HT-29 (cell line): ENCODE measurements at places on chromosomes 7 and 10. TPM values are rescaled to one million over a fixed set of nuclear protein-coding genes. Genes with fewer than 3 reads are reported as not detected.

Gene CALML5
- 0.71 and 1.7 TPM in 2 replicates for total RNA-seq

Gene FRMPD2
- total RNA-seq, result not detected in 2 replicates

DNA sequence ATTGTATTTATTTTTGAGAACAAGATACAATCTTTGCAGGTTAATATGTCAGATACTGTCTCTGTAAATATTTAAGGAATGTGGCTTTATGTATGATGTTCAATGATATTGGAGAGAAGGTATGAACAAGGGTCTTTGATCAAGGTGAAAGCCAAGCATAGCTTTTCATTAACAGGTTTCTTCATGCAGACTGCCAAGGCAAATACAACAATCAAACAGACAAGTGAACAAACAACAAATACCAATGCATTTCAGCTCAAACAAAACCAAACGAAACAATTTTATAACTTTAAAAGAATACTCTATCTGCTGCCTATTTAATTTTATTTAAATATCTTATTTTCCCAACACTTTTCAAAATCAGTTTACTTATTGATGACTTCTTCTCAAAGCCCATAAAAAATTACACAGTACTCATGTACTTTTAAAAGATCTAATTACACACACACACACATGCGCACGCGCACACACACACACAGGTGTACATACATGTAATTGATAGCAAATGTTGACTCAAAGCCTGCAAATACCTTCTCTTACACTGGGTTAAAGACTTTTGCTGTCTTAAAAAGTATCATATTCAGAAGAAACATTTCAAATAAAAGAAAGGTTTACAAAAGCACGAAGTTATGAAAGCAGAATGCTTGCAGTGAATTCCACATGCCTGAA, 201.1 kb upstream of the CCDC6 start:
- no peak for DNase-seq

DNA sequence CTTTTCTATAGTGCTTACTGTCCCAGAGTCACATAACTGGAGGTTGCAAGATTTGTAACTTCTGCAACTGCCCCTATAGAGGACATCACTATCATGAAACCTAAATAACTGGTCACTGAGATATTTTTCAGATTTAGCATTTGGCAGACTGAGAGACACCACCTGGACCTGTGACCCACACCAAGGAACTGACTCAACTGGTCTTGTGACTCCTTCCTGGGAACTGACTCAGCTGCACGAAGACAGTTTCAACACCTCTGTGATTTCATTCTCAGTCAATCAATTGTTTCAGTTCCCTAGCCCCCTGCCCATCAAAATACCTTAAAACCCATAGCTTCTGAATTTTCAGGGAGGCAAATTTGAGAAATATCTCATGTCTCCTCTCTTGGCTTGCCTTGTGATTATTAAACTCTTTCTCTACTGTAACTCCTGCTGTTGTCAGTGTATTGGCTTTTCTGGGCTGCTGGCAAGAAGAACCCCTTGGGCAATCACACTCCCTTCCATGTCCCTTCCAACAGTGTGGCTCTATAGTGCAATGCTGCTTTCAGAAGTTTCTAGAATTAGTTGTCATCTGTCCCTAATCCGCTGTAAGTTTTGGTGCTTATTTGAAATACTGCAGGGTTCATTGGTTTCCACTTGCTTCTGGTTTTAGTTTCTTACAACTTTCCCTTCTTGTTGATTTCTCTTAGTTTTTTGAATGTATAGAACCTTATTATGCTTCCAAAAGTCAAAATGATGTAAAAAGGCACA, 127.8 kb upstream of the ADCY1 start:
- DNase-seq, result no peak

DNA sequence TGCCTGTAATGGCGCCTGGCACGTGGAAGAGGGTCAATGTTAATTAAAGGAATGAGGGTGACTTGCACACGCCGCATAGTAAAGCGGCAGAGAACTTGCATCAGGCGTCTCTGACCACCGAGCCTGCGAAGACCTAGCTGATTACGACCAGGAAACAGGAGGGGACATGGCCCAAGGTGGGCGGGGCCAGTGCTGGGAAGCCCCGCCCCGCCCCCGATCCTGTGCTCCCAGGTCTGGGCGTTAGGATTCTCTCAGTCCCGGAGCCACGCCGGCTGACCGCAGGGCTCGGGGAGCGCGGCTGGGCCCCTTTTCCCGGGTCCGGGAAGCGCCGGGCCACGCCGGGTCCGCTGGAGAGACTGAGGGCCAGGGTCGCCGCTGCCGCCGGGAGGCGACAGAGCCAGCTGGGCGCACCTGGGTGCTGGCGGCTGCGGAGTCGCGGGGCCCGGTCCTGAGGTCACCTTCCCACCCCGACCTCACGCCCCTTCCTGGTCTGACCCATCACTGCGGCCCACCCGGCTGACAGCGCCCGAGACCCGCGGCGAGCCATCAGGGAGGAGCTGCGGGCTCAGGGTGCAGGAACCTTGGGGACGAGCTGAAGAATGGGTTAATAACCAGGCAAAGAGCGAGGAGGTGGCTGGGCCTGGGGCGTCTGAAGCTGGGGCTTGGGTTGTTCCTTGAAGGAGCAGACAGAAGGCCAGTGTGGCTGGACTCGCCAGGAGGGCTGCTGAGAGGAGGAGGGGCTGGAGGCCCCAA, 23.0 kb upstream of the GRID1 start:
- no peak for DNase-seq

GRCh38 chr10:42111661-42112330, 526.6 kb downstream of the ZNF33B start:
- no peak for DNase-seq

Gene SSC4D
- 2.2 and 2.9 TPM in 2 replicates for total RNA-seq

Gene SKIDA1
- total RNA-seq, result not detected in 2 replicates

GRCh38 chr10:12960334-12960898, 41.1 kb downstream of the CCDC3 start:
- DNase-seq, result no peak

Gene IL15RA
- total RNA-seq, result 12.4 and 14.1 TPM in 2 replicates

- DNase-seq, result no peak
These were observed 61.4 kb upstream of the SKAP2 start for GRCh38 chr7:26925768-26926167.

GRCh38 chr10:105252911-105253310, 611.8 kb downstream of the SORCS3 start:
- no peak for DNase-seq

DNA sequence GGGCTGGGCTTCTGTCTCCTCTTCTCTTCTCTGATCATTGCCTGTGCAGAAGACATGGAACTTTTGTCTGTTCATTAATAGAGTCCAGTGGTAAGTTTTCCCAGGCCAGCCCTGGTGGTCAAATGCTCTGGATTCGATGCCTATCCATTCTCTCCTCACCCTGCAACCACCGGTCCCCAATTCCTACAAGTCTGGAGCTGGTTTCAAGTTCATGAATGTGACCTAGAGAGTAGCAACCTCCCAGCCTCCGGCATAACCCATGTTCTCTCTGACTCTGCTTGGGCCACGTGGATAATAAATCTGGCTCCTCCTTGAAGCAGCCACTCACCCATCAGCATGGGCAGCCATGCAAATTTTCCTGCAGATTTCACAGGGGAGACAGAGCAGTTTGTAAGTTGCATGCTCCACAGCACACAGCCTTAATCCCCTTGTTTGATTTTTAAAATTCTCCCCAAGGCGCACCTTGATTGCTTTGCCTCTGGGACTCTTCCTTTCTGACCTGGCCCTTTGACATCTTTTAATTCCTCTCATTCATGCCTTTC, 37.3 kb upstream of the PDZD8 start:
- DNase-seq, result no peak

DNA sequence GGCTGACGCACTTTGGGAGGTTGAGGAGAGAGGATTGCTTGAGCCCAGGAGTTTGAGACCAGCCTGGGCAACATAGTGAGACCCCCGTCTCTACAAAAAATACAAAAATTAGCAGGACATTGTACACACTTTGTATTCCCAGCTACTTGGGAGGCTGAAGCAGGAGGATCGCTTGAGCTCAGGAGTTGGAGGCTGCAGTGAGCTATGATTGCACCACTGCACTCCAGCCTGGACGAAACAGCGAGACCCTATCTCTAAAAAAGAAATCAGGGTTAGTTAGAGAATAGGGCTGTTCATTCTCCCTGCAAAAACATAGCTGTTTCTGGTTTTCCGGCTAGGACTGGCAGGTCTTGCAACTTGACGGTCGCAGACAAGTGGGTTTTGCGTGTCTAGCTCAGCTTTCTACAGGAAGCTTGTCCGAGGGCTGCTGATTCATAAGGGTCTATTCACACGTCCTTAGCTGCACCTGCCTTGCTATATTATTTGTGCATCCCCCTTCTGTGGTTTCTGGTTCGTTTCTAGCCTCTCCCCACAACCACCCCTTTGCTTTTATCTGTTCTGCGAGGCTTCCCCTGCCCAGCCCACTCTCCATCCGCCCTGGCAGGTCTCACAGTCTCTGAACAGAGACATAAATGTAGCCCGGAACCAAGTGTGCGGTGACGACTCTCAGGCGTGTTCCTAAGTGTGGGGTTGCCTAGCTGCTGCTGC, 10.7 kb downstream of the AMZ1 start:
- no peak for DNase-seq

DNA sequence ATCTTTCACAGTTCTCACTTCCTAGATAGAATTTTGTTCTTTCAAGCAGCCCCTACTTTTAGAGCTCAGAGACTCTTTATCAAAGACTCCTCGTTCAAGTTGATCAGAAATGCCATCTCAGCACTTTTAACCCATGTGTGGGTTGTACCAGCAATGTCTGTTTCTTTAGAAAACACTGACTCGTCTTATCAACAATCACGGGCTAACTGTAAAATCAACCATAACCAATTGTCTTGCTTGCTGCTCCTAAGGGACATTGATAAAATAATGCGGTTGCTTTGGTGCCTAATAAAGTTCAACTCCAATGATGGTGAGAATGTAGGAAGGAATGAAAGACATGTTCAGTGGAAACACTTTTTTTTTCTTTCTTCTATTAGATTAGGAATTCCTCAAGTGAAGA, 12.9 kb upstream of the CDK6 start:
- no peak for DNase-seq

DNA sequence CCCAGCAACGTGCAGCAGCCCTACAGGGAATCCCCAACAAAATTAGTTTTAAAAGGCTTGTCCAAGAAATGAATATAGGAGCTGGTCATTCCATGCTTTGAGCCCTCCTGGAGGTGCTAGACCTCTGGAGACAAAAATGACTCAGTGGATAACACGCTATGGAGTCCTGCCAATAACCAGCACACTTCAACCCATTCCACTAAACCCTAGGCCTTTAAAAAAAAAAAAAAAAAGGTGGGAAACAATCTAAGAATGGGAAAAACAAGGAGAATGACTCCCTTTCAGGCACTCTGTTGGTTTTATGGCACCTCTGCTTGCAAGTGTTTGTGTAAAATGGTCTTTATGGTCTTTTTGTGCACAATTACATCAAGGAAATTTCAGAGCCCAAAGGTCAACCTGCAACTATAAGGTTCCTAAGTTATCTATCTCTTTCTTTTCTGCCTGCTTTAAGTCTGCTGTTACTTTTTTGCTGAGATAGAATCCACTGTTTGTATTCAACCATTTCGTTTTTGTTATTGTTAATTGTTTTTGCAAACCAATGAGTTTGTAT, 21.3 kb downstream of the AVL9 start:
- no peak for DNase-seq

Gene MMP21
- not detected in 2 replicates for total RNA-seq

DNA sequence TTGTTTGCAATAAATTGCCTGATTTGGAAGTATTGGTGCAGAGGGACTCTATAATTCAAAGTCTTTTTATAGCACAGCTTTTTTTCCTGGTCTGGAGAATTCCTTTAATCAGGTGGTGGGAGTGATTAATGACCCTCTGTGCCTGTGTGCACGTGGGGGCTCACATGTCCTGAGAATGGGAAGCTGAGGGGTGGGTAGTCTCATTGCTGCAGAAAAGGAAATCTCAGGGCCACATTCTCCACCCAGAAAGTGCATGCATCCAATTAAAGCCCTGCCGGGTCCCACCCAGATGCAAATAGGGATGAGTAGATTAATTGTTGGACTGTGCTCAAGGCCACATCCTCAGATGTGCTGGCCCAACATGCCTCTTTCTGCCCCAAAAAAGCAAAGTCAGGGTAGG, 324.7 kb downstream of the CXCL12 start:
- DNase-seq, result no peak

- DNase-seq, result no peak
These were observed 227.4 kb downstream of the CELF2 start for GRCh38 chr10:11245095-11245479.

DNA sequence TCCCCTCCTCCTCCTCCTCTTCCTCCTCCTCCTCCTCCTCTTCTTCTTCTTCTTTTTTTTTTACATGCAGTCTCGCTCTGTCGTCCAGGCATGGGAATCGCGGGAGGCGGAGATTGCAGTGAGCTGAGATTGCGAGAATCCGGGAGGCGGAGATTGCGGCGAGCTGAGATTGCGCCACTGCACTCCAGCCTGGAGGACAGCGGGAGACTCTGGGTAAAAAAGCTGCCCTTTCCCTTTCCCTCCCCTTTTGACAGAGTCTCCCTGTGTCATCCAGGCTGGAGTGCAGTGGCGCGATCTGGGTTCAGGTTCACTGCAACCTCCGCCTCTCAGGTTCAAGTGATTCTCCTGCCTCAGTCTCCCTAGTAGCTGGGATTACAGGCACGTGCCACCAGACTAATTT, 168.1 kb upstream of the MALRD1 start:
- DNase-seq, result no peak

DNA sequence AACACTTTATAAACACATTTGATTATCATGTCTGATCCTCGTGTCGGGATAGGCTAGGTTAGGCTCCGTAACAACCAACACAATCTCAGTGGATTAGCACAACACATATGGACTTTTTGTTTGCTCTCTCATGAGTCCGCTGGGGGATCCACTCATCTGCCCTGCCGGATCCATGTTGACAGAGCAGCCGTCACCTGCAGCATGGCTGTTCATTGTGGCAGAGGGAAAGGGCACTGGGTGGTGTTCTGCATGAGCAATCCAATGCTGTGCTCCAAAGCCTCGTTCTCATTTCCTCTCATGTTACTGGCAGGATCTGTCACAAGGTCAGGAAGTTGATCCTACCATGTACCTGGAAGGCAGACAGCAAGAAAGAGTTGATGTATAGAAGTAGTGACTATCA, 62.5 kb upstream of the RAPGEF5 start:
- DNase-seq, result no peak

Gene SLC13A1
- total RNA-seq, result not detected in 2 replicates

- peak; percentile 50 for DNase-seq
These were observed 18.8 kb downstream of the NT5C3A start for GRCh38 chr7:33043501-33044400.

DNA sequence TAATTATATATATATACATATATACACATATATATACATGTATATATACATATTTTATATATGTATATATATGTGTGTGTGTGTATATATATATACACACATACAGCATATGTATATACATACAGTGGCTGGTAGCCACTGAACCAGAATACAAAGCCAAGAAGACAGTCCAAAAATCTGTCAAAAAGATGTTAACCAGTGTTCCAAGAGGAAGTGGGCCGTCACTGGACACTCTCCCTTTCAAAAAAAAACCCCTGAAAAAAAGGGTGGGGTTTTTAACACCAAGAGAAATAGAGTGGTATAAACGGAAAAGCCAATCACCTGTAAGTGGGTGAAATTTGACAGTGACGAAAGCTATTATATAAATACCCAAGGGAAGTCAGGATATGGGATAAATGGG, 31.1 kb upstream of the C1GALT1 start:
- DNase-seq, result no peak
